M059J (cell line): ENCODE measurements at places on chromosomes 16 and 17.

DNA sequence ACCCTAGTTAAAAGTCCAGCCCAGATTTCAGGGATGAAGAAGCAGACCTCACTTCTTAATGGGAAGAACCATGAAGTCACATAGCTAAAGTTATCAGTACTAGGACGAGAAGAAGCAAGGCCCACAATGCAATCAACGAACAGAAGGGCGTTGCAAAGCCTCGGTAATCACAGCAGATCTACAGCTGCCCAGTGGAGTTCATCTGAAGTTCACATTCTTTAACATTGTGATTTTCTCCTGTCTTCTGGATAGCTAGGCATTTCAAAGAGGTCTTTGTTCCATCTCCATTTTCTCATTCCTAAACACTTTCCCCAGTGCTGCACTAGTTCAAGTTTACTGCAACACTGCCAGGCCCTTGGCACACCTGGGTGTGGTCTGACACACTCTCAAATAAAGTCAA is 226.7 kb upstream of the N4BP1 start:
- DNase-seq: no peak

DNA sequence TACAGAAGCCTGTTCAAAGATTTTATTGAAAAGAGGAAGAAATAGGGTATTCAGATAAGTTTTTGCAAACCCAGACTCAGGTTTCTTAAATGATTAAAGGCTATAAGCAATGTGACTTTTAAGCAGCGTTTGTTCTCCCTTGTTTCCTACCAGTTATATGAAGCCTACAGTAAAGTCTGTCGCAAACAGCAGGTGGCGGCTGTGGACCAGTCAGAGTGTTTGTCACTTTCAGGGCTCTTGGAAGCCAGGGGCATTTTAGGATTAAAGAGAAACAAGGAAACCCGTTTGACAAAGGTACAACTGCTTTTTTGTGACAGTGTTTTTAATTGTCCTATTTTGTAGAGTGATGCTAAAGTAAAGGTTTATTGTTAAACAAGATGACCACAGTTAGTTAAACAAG is 7.7 kb upstream of the RARA start:
- no peak for DNase-seq

GRCh38 chr17:30021708-30022317 is 80.4 kb downstream of the EFCAB5 start:
- peak; percentile 47 for DNase-seq

- DNase-seq: no peak
These were observed 36.4 kb downstream of the MAP2K6 start for GRCh38 chr17:69450918-69451317.

DNA sequence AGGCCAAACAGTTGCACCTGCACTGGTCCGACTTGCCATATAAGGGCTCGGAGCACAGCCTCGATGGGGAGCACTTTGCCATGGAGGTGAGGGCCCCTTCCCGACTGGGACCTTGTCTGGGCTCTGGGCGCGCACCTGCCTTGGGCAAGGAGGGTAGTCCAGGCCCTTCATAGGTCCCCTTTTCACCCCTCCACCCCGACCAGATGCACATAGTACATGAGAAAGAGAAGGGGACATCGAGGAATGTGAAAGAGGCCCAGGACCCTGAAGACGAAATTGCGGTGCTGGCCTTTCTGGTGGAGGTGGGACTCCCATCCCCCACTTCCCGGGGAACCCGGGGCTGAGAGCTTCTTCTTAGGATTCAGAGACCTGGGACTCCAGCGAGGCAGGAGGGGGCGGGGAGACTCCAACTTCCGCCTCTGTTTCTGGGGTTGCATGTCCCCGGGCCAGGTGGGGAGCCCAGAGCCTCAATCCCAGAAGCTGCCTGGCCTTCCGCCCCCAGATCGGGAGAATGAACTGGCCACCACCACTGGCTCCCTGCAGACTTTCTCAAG is 7.8 kb downstream of the CA4 start:
- no peak for DNase-seq

DNA sequence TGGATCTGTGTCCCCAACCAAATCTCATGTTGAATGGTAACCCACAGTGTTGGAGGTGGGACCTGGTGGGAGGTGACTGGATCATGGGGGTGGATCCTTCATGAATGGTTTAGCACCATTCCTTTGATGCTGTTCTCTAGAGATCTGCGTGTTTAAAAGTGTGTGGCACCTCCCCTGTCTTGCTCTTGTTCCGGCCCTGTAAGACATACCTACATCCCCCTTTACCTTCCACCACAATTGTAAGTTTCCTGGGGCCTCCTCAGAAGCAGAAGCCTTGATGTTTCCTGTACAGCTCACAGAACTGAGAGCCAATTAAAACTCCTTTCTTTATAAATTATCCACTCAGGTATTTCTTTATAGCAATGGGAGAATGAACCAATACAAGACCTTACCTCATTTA is 257.7 kb downstream of the XYLT1 start:
- no peak for DNase-seq

GRCh38 chr16:59597269-59597668 is 863.2 kb upstream of the GOT2 start:
- DNase-seq: no peak
